ENCODE measurements at places on chromosomes 7 and 10.

DNA sequence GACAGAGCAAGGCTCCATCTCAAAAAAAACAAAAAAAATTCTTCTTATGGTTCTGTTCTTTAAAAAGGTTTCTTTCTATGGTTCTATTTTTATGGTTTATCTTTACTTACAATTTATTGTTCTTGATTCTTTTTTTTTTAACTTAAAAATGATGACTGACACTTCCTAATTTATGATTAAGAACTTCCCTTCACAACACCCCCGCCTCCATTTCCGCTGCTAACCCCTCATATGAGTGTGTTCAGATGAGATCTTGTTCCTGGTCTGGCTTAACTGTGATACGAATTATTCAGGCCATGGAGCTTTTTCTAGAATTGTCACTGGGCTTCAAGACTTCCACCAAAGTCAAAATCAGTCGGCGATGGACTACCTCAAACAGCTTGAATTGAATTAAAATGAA, 33.9 kb downstream of the PTER start:
- DNase-seq: no peak

GRCh38 chr7:121603886-121604285, 207.8 kb upstream of the FAM3C start:
- DNase-seq: no peak

GRCh38 chr7:121132940-121133339, 144.4 kb downstream of the CPED1 start:
- no peak for DNase-seq

GRCh38 chr7:53311205-53311604, 275.8 kb downstream of the POM121L12 start:
- DNase-seq: no peak

GRCh38 chr7:31418928-31419327, 78.4 kb upstream of the NEUROD6 start:
- no peak for DNase-seq

DNA sequence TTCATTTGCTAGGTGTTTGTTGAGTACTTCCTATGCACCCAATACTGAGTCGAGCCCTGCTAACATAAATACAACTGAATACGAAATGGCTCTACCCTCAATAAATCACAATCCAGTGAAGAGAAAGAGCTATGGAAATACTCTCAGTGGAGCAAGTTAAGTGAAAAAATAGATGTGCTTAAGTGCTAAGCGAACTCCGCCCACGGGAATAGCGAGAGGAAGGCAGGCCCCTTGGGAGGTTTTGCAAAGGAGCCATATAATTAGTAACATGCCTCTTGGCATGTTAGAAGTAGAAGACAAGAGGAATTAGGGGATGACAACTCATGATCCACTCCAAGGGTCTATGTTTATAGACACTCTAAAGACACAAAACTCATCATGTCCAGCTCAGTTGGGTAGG, 42.8 kb upstream of the TSPAN33 start:
- DNase-seq: no peak

GRCh38 chr7:135147341-135147898, 452 bp upstream of the TMEM140 start:
- no peak for DNase-seq

DNA sequence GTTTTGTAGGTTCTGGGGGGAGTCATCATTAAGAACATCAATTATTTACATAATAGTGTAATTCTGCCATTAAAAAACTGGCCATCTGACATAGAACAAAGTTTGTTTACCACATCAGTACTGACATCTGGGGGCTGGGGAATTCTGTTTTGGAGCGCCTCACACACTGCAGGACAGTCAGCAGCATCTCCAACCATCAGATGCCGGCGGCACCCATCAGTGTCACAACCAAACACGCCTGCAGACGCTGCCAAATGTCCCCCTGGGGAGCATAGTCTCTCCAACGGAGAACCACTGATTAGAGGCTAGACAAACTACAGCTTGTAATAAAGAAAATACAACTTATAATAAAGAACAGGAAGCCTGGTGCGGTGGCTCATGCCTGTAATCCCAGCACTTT, 26.0 kb downstream of the GNA12 start:
- no peak for DNase-seq

DNA sequence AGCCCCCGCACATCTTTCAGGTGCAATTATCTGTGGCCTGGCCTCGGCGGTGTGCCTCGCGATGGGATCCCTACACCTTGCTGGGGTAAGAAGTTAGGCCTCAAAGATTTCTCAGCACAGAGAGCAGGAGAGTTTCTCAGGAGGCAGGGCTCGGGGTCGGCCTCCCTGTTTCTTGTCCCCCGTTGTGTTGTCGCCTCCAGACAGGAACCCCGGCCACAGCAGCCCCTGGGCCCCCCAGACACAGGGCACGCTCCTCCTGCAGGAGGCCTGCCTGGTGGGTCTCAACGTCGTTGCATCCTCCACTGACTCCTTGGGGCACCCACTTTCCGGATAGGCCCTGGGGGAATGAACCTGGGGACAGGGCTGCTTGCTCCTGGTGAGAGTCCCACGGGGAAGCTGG, 229.1 kb upstream of the SHH start:
- no peak for DNase-seq

GRCh38 chr7:43756368-43757072, 2.0 kb upstream of the BLVRA start:
- DNase-seq: no peak

DNA sequence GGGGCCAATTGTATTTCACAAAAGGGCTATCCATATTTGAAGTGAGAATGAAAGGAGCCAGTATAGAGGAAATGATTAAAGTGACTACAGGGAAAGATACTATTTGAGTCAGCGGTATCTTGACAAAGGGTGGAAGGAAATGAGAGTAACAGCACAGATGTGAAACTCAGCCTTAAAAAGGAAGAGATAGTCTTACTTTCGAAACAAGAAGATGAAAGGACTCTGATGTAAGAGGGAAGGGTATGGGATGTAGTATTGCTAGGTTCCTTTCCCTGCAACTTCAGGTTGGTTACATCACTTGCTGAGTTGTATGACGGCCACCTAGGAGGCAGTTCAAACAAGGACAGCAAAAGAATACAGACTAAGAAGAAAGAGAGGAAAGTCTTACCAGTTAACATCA, 13.7 kb downstream of the CISD1 start:
- DNase-seq: no peak

GRCh38 chr10:103534621-103535498, 41.4 kb downstream of the NEURL1 start:
- DNase-seq: no peak

DNA sequence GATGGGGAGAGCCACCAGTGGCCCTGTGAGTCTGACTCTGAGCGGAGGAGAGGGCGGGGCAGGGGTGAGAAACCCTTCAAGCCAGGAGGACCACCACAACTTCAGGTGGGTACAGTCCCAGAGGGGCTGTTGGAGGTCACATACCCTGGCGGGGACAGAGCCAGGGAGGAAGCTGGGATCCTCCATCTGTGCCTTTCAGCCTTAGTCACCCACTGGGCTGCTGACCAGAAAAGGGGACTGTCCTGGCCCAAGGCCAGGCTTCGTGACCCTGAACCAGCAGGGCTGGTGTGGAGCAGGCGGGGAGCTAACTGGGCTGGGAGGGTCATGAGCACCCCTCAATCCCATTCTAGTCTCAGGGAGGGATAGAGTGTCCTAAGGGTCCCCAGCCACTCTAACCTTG, 1.5 kb upstream of the CALHM3 start:
- no peak for DNase-seq

DNA sequence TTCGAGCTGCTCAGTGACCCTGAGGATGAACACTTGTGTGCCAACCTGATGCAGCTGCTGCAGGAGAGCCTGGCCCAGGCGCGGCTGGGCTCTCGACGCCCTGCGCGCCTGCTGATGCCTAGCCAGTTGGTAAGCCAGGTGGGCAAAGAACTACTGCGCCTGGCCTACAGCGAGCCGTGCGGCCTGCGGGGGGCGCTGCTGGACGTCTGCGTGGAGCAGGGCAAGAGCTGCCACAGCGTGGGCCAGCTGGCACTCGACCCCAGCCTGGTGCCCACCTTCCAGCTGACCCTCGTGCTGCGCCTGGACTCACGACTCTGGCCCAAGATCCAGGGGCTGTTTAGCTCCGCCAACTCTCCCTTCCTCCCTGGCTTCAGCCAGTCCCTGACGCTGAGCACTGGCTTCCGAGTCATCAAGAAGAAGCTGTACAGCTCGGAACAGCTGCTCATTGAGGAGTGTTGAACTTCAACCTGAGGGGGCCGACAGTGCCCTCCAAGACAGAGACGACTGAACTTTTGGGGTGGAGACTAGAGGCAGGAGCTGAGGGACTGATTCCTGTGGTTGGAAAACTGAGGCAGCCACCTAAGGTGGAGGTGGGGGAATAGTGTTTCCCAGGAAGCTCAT, 1.1 kb downstream of the DDIT4 start:
- peak; percentile 67 for DNase-seq

DNA sequence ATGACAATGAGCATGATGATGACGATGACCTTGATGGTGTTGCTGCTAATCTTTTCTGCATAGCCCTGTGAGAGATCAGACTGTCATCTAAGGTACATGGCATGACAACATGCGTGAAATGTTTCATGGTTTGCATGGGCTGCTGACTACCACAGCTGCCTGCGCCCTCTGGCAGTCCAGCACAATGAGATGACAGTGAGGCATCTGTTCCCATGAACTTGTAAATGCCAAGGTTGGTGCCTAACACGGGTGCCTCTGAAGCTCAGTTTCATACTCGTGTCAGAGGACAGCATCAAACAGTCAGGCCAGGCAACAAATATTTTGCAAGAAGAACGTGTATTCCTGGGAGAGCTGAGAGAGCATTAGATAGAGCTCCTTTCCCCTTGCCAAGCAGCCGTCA, 122.0 kb upstream of the PRKCQ start:
- no peak for DNase-seq

- no peak for DNase-seq
Observed at GRCh38 chr10:24430591-24430990, 221.7 kb downstream of the KIAA1217 start.

DNA sequence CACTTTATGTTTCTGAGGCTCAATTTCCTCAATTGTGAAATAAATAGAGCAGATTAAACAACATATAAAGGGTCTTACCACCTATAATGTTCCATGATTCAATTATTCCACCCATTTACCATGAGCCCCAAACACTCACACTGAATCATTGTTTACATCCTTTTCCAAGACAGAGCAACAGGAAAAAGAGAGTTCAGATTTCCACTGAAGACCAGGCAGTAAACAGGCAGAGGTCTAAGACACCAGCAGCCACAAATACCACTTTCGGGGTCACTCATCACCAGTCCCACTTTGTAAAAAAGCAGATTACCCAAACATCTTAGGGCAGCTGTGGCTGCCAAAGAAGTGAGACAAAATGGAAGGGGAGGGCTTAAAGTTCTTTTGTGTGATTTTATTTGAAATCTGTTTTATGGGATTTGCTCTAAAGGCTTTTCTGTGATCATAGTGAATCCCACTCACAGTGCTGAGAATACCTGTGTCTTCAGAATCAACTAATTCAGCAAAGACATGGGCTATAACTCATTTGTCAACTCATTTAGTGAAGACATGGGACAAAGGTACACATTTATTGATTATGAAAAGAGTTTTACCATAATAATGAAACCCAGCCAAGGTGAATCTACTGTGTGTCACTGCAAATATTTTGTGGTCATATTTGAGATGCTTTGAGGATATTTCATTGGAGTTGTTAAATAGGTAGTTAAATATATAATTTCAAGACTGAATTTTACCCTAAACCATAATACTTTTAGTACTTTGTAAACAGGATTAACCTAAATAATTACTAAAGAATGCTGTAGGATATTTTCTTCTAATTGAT, 24.8 kb upstream of the DLD start:
- no peak for DNase-seq

DNA sequence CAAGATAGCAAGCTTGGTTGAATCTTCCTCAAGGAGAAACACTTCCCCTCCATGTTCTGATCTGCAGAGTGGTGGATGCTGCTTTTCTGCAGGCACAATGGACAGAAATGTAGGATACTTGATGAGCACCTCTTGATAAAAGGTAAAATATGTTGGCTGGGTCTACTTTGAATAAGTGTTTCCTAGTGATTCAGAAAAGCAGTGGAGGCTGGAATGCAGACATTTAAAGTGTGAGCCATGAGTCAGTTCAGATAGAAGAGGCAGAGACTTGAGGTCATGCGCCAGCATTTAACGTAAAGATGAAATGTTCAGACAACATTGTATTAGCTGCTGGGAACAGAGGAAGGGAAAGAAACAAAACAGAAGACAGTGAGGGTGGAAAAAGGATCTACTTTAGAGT, 403.1 kb downstream of the ADRA2A start:
- DNase-seq: no peak

DNA sequence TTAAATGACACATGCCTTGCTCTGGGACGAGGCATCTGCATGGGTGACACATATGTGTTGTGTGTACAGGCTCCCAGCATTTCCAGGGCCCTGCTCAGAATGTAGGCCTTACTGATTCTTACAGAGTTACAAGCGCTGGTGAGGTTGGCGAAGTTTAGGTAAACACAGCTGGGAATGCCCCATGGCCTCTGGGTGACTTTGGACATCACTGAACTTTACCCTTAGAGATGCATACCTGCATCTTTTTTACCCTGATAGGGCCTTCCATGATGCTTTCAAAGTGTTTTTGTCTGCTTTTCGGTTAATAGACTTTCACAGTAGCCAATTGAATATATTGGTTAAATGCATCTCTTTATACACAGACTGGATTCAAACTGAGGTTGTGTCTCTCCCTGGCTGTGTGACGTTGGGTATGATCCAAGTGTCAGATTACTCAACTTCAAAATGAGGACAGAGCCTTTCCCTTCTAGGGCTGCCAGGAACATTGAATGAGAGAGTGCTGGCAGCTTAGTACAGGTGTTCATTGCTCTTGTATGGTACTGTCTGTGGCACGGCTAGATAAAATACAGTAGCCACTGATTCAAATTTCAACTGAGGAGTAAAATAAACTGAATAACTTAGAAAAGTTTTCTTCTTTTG, 29.5 kb downstream of the EGFR start:
- DNase-seq: no peak

DNA sequence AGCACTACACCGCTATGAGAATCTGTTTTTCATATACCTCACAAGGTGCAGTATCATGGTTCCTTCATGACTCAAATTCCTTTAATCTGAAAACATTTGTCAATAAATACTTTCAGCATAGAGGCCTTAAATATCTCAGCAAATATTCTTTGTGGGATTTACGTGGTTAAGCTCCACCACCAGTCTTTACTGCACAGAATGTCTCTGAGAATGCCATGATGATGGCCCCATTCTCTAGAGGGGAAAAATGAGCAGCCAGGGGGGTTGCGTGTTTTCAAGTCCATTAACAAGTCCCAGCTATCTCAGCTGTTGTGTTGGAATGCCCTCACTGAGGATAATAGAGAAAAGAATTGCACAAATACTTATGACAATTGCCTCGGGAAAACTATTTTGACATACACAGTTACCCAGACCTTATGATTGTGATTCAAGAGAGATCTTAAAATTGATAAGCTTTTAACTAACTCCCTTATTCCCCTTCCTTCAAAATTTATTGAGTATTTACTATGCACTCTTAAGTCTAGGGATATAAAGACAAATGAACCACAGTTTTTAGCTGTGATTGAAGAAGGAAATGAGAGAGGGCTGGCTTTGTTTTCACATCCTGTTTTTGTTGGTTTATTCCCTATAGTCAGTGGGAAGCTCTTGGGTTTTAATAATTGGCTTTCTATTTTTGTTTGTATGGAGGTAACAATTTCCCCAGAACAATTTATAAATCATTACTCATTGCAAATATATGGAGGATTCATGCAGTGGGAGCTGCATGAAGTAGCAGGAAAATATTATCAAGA, 176.5 kb upstream of the VWC2 start:
- no peak for DNase-seq
